ENCODE measurements at places on chromosomes 5 and 9.

DNA sequence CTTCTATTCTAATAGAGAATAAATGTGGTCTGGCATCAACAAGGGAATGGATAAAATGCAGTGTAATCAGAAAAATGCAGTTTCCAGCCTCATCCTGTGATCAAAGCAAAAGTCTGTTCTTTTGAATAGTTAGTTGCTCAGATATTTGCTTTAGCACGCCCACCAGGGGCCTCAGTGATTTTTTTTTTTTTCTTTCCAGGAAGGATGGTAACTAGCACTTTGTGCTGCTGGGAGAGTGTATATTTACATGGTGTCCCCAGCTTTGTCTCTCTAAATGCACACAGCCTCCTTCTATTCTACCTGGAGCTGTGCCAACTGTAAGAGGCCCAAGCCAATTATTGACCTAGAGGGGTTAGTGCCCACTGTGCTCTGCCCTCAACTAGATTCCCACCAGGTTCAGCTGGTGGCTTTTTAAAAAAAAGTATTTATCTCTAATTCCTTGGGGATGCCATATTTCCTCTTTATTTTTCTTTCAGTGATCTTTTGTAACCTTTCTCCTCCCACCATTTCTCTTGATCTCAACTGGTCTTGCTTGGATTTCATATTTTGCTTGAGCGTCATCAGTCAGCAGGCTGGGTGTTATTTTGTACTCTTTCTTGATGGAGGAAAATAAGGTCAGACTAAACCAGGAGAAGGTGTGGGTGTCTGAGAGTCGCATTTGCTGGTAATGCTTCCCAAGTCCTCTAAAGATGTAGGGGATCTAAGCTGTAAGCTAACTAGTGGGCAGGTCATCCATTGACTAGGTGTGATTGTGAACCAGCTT is 193.0 kb upstream of the C9orf72 start:
- DNase-seq, result no peak

GRCh38 chr5:35052838-35053237 is 5.1 kb upstream of the AGXT2 start:
- no peak for DNase-seq

- no peak for DNase-seq
Observed at GRCh38 chr9:34907044-34907443, 51.0 kb upstream of the PHF24 start.

GRCh38 chr5:178672630-178673029 is 45.8 kb upstream of the CLK4 start:
- DNase-seq, result no peak

DNA sequence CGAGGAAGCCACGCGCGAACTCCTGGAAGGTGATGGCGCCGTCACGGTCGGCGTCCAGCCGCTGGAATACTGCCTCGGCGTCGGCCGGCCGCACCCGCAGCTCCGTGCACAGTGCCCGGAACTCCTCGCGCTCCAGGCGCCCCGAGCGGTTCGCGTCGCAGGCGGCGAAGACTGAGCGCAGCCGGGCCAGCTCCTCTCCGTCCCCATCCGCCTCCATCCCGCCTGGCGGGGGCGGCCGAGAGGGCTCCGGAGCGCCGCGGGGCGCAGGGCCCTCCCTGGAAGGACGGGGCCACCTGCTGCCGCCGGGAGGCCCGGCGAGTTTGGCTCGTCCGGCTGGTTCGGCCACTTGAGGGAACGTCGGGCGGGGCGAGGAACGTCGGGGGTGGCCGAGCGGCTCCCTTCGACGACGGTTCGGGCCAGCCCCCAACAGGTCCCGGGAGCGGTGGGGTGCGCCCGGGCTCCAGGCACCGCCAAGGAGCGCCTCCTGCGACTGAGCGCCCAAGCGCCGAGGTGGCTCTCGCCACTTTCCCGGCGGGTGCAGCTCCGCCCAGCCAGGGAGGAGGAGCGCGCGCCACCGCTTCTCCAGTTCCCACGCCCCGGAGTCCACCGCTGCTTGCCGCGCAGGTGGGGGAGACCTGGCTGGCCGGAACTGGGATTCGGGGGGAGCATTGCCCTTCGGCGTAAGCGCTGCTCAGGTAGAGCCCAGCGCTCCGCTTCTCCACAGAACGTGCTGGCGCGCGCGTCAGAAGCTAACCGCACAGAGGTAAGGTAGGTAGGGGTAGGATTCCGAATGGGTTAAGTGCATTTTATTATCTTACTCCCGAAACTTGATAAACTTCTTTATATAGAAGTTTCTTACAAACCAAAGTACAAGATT is at the start of gene RASEF:
TSS of gene RASEF (minus strand) at position 492 of the 877 bp plus-strand sequence. CDS start at position 217, 275 bp downstream.
- peak; percentile 34 for DNase-seq

DNA sequence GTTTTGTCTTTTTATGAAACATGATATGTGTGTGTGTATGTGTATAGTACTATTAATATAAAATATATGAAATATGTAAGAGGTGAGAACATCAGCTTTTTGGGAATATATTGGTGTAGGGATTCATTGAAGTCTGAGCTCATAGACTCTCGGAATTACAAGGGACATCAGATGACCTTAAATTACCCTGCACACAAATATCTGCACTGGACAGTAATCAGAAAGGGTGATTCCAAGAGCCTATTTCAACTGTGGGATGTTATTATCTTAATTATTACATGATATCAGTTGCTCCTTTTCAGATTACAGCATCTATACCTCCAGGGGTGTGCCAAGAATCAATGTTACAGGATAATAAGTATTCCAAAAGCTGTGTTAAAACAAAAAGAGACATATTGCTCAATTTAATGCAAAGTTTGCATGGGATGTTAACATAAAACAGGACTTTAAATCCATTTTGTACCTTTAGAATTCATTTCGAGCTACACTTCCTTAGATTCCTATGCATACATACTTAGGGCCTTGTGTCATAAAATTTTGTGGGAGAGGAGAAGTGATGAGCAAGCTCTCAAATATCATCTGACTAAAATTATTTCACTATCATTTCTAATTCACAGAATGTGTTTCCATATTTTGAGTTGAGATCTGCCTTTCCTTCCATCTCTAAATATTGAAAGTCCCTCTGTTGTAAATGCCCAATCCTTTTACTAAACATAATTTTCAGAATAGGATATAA is 365.2 kb downstream of the BRINP1 start:
- DNase-seq, result no peak

DNA sequence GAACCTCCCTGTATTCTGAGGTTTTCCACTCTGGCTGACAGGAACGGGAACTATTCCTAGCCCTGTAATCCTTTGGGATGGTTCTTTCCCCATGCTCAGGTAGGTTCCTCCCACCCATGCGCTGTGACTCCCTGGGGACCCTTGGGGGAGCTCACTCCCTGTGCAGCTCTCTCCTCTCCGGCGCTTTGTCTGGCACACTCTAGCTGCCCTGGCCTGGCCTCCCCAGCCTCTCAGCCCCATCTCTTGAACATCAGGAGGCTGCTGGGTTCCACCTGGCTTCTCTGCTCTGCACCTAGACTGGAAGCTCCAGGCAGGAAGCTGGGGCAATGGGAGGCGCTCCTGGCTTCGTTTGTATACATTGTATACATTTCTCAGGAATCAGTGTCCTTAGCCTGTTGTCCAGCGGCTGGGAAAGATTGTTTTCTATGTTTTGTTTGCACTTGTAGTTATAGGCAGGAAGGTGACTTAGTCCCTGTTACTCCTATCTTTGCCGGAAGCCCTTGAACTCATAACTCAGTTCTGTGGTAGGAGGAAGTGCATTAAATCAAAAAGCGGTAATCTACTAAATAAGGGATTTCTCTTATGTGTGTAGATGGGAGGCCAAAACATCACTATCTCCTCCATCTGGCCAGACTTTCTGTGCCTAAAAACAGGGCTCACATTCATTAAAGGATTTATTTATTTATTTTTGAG is 20.4 kb downstream of the SLC25A25 start:
- DNase-seq, result no peak

GRCh38 chr9:2303056-2303455 is 287.9 kb downstream of the SMARCA2 start:
- no peak for DNase-seq

- no peak for DNase-seq
Observed at GRCh38 chr9:112380102-112380824, at the start of gene HSDL2. TSS of gene HSDL2 (plus strand) at chr9:112380108. CDS start at chr9:112380164, 56 bp downstream.

DNA sequence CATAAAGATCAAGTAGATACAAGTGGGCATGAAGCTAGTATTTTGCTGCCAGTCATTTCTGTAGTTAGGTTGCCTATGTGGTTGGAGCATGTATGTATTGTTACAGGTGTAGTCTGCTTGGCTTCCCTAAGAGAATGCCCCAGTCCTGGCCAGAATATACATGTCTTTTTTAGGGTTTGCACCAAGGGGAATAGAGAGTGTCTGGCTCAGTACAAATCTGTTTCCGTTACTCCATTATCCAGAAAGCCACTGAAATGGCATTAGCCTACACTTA is 23.2 kb downstream of the TGFBR1 start:
- DNase-seq, result no peak

DNA sequence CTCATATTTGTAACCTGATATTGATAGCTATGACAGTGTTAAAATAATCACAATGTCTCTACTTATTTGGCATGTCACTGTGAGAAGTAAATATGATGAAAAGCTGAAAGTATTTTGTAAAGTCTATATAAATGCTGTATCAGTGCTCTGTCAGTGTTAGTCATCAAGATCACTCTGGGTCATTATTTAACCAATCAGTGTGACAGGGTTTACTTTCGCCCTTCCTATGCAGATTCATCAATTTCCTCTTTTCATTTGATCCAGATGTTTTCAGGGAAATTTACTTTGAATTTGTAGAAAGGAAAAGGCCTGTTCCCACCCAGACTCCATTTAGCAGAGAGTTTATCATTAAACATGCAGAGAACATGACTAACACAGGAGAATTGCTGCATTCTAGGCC is 9.9 kb upstream of the PCSK5 start:
- DNase-seq, result no peak

DNA sequence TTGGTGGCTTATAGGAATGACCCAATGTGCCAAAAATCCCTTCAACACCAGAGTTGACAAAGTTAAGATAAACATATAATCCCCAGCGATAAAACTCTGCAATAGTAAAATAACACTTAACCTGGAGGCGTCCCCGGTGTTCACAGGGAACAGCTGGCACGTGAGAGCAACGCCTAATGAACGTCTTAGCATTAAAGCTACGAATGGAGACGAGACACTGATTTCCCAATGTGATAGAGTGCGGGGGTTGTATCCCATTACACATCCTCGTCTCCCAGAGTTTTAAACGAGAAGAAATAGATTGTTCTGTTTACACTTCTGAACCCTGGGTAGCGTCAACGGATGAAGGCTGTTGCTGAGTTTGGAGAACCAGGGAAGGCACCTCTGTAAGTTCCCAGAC is 57.6 kb downstream of the PTCH1 start:
- no peak for DNase-seq

DNA sequence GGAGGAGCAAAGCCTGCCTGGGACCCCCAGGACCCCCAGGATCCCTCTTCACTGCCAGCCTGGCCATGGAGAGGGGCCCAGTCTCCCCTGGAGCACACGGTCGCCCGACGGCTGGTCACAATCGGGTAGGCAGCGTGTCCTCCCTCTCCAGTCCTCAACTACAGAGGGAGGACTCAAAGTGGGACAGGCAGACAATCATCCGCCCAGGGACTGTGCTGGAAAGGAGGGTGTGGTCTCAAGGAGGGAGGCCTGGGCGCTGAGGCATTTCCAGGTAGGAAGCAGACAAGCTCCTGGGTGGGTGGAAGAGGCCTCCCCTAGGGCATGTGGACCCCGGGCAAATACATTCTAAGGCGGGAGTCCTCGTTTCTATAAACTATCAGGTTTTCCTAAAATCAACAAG is 93.2 kb upstream of the ADAMTS2 start:
- DNase-seq, result no peak

GRCh38 chr5:14148890-14149671 is 5.9 kb downstream of the TRIO start:
- no peak for DNase-seq

DNA sequence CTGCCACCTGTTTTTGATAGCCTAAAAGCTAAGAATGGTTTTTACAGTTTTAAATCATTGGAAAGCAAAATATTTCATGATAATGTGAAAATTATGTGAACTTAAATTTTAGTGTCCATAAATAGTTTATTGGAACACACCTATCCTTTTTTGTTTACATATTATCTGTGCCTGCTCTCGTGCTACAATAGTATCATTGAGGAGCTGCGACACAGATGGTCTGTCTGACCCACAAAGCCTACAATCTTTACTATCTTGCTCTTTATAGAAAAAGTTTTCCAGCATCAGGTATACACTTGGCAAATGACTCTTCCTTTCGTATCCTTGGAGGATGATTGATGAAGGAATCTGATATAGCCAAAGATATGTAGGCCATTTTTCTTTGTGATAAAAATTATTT is 40.2 kb downstream of the TTC1 start:
- DNase-seq, result no peak

GRCh38 chr5:21212026-21212425 is 1224.0 kb upstream of the CDH18 start:
- peak; percentile 4 for DNase-seq

DNA sequence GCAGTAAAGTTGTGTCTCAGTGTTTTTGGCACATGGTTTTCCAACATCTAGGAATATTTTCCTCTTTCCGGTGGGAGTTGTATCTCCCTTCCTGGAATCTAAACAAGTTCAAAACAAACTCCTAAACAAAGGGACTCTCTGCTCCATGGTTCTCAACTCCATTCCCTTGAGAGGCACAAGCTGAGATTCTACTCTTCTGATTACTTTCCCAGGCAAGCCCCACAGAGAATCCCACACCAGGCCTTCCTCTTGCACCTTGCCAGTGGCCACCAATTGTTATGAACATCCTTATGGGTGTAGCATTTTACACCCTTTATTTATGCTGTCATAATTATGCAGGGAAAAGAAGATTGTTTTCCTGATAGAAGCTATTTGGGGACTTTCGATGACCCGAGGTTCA is 25.8 kb upstream of the SH3TC2 start:
- DNase-seq, result no peak

GRCh38 chr5:171705036-171705435 is 80.6 kb upstream of the SMIM23 start:
- DNase-seq, result no peak

- DNase-seq, result no peak
Observed at GRCh38 chr5:82150559-82150958, 127.6 kb downstream of the RPS23 start.
